ENCODE measurements at places on chromosomes 6 and 20.

- peak; percentile 65 for DNase-seq
These were observed 970 bp downstream of the BLTP3A start for GRCh38 chr6:34792605-34793500.

DNA sequence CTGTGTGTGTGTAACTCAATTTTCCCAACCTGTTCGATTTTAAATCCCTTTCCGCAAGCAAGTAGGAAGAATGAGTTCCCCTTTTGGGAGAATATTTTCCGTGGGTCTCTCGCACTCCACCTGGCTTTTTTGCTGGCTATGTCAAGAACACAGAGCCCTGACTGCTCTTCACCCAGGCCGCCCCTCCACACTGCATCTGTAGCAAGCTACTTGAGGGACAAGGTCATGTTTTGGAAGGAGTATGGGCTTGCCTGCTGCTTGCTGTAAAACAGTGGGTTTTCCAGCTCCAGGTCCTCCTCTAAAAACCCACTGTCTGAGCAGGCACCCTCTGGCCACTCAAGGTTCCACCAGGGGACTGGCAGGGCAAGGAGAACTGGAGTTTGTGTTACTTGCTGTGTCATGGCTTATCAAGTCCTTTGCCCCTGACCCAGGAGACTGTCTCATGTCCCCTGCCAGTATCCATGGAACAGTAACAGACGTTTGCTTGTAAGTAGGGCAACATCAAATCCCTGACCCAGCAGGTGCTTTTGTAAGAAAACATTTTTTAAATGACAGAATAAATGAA lies 35.5 kb upstream of the SYNJ2 start:
- no peak for DNase-seq

DNA sequence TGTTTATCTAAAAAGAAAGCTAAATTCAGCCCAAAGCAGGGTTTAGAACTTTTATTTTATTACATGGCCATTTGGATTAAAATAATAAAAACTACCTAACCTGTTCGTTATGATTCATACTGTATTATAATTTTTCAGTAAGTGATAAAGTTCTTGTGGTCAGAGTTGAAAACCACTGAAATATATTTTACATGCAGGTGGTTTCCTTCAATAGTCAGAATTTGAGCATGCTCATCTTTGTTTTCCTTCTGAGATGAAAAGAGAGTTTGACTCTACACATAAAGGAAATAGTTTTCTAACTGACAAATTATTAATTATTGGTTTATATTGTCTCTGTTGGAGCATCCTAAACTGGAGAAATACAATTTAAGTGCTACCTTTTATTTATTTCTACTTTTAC lies 114.0 kb upstream of the FKBP1C start:
- no peak for DNase-seq

DNA sequence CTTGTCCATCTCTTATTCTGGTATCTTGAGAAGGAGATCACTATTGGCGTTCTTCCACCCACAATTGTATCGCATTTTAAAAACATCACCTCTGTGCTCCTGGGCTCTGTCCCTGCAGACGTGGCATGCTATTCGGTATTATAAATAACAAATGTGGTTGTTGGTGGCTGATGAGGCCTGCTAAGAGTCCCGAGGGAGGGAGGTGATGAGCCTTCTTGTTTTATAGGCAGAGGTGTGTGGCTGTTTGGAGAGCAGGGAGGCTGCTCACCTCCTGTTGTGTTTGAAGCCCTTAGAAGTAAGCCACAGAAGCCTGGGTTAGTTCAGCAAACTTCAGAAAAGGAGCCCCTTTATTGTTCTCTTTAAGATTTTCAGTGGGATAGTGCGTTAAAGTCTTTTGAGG lies 15.6 kb downstream of the MANBAL start:
- no peak for DNase-seq

DNA sequence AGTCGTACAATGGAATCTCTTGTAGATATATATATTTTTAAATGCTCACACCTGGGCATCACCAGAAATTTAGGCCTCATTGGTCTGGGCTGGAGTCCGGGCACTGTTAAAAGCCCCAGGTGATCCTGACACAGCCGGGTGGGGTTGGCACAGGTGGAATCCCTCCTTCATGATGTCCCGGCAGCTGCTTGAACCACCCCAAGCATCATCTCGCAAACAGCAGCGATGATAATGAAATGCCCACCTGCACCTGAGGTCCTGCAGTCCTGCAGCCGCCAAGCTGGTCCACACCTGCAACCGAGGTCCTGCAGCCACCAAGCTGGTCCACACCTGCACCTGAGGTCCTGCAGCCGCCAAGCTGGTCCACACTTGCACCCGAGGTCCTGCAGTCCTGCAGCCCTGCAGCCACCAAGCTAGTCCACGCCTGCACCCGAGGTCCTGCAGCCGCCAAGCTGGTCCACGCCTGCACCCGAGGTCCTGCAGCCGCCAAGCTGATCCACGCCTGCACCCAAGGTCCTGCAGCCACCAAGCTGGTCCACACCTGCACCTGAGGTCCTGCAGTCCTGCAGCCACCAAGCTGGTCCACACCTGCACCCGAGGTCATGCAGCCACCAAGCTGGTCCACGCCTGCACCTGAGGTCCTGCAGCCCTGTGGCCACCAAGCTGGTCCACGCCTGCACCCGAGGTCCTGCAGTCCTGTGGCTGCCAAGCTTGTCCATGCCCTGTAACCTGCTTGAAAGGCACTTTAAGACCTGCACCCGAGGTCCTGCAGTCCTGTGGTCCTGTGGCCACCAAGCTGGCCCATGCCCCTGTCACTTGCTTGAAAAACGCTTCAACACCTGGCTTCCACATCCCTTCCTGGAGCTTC lies 261.2 kb downstream of the DLL1 start:
- DNase-seq, result no peak

DNA sequence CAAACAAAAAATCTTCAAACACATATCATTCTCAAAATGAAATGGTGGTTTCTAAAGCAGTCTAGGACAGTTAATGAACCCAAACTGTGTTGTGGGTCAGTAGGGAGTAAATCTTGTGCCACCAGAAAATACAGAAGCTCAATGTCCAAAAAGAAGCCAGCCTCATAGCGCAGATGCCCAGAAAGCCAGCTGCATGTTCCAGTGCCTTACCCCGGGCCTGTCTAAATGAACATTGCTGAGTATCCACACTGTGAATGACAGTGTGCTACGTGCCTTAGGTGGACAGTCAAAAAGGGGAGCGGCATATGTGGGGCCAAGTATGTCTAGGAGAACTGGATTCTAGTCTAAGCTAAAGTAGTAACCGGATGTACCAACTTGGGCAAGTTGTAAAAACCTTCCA lies 10.9 kb downstream of the FYN start:
- DNase-seq, result no peak

Measured in PC-3 (cell line).